ENCODE measurements at places on chromosomes 11 and 22.
A peak's percentile ranks its signal among the peaks of the same experiment; 100 is the strongest.

GRCh38 chr11:61052182-61052972, 49.9 kb upstream of the CD5 start:
- DNase-seq = no peak

DNA sequence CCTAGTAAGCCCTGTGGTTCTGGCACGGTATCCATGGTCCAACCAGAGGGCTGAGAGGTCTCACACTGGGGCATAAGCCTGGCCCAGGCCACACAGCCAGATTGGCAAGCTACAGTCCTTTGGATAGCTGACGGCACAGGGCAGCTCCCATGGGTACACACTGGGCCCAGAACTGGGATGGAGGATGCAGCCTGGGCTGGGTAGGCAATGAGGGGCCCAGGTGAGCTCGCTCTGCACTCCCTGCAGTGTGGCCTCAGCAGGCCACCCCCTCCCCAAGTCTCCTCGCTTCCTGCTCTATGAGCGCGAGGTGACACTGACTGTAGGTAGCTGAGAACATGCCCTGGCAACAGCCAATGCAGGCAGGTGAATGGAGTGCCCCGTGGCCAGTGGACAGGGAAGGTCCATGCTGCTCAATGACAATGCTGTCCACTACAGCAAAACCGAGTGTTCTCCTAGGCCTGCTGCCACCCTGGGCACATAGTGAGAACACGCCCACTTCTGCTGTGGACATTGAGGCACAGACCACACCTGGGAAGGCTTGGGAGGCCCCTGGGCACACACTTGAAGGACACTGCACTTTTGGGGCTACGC, 3.8 kb downstream of the ARVCF start:
- DNase-seq = no peak

DNA sequence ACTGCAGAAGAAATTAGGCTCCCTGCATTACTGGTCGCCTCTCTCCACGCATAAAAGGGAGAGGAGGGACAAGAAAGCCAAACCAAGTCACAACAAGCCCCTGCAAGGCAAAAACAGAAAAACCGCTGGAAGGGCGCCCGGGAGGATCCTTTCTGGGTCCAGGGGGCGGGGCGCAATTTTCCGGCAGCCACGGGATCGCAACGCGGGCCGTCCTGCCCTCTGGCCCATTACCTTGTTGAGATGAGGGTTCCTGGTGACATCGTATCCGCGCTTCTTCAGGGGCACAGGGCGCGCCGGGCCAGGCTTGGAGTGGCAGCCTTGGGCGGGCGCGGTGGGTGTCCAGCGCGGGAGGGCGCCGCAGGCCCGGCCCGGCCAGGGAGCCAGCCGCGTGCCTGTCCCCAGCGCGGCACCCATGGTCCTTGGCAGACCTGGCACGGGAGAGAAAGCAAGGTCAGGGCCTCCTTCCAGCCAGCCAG, 847 bp downstream of the ME3 start:
- no peak for DNase-seq

GRCh38 chr11:17528906-17529843, 15.0 kb downstream of the USH1C start:
- no peak for DNase-seq

DNA sequence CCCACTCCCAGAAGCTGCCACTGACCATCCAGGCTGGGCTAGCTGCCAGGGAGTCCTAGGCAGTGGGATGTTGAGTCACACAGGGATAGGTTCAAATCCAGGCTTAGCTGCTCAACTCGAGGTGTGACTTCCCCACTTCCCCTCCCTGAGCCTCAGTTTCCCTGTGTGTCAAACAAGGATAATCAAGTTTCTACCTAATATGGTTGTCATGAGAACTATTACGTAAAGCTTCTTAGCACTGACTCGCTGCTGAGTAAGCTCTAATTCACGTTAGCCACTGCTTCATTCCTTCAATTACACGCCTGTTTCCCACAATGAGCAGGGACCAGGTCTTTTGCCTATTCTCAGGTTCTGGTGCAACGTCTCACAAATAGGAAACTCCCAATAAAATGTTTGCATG, 67.7 kb downstream of the SEZ6L start:
- DNase-seq = no peak

DNA sequence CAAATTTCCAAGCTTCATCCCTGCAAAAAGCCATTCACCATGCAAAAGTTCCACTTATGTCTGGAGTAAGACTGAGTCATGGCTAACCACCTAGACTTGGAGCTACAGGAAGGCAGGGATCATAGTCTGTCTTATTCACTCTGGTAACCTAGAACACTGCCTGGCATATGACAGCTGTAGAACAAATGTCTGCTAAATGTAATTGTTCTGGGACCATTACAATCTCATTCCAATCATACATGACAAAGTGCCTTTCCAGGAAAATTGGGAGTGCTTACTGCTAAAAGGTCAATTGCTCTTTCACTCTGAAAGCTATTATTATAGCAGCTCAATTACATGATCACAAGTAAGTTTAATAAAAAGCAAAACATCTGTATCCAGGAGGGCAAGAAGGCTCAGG, 99.1 kb upstream of the CHRM4 start:
- no peak for DNase-seq

- DNase-seq = no peak
These were observed 4.9 kb downstream of the TLCD5 start for GRCh38 chr11:120330045-120330444.

GRCh38 chr11:65639623-65640482, 2.0 kb downstream of the SIPA1 start:
- no peak for DNase-seq

DNA sequence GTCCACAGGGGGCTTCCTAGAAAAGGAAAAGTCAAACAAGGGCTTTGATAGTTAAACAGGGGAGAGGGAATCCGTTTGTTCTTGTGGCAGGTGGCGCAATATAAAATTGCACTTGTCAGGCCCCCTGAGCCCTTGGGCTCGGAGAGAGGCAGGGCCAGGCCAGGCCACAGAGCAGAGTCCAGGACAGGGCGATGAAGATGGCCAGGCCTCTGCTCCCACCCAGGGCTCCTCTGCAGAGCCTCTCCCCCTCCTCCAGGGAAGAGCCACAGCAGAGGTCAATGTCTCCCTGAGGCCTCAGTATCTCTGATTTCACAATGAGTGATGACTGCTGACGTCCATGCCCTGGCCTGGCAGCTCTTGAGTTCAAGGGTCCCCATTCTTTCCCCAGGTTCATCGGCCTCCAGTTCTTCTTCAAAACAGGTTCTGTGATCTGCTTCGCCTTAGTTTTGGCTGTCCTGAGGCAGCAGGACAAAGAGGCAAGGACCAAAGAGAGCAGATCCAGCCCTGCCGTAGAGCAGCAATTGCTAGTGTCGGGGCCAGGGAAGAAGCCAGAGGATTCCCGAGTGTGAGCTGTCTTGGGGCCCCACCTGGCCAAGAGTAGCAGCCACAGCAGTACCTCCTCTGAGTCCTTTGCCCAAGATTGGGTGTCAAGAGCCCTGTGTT, 36.4 kb upstream of the TPBGL start:
- DNase-seq = no peak

DNA sequence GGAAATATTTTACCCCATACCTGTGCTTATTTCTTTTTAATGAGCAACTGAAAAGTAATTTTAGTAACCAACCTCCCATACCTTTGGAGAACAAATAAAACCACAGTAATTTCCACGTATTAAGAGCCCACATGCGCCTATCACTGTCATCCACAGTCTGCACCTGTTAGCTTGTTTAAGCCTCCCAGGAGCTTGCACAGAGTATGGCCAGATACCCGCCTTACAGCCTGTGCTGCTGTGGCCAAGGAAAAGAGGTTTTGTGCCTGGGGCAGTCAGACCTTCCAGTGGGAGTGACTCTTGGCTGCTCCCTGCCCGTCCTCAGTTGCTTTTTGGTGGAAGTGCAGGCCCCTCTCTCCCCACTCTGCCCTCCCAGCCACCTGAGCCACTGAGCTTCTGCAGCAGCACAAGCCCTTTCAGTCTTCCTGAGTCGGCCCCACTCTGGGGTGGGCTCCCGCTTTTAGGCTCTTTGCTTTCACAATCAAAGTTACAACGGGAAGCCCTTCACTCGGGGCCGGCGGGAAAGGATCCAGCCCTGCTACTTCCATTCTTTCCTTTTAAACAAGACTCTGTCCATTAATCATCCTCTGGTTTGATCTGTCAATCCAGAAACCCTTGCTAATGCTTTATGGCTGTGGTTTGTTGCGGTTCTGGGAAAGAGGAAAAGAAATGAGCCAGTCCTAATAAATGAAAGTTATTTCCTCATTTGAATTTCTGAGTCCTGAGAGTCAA, 308.8 kb downstream of the TBC1D22A start:
- no peak for DNase-seq

DNA sequence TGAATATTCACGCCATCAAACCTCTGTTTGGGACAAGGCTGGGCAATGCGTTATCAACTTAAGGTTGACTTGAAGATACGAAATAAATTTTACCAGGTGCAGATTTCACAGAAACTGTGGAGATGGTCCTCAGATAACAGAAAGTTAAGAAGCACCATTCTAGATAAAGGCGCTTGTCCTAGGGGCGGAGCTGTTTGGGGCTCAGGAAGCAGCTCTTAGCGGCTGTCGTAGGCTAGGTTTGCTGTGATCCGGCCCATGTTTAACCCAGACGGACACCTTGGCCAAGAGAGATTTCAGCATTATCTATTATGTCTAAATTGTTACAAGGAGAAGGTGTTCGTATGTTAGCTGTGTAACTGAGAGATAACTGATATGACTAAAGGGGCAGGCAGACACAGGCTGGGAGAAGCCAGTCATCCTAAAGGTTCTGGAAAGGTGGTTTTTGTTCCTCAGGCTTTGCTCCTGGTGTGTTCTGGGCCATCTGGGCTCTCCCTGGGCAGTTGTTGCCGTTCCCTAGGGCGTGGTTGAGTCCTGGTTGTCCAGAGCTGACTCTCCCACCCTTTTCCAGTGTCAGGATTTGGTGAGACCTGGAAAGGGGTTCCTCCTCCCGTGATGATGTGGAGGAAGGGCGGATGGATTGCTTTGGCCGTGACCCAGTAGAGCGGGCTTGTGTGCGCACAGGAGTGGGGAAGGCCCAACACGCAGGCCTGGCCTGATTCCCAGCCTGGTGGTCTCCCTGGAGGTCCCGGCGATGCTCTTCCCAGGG, 25.8 kb downstream of the TPCN2 start:
- no peak for DNase-seq

GRCh38 chr11:110293389-110293788, 3.0 kb downstream of the RDX start:
- peak; percentile 9 for DNase-seq

GRCh38 chr11:130070846-130071200, 1.1 kb downstream of the APLP2 start:
- peak; percentile 48 for DNase-seq

DNA sequence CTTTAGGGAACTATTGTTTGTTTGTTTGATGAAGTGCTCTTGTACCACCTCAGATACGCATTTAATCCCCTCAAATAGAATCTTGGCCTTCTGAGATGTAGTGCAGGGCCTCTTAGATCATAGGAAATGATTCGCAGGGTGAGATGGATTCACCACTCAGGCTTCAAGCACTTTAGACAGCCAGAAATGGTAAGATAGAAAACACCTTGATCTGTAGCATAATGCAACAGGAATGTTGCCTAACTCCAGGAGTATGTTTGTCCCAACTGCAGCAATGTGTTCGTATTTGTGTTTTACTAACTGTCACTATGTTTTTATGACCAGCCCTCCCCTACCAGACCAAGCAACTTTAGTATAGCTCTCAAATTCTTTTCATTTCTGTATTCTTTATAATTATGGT, 761.2 kb downstream of the NELL1 start:
- no peak for DNase-seq

- no peak for DNase-seq
These were observed 6.5 kb upstream of the BATF2 start for GRCh38 chr11:65003282-65003681.

DNA sequence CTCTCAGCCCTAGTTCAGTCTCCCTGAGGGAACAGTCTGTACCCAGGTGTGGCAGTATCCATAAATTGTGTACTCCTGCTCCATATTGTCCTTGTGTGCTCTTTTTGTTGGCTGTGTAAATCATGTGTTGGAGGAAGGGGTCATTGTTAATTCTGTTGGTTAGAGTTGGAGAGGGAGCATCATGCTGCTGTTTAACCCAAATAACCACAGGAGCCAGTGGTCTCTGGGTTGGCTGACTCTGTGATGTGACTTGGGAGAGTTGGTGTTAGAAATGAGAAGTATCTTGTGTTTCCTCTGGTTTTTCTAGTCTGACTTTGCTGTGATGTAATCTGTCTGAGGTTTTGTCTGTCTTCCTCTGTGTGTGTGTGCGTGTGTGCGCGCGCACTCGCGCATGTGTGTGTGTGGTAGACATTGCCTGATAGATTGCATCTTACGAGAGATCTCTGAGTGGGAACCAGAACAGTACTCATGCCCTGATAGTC, 30.5 kb downstream of the CTNND1 start:
- no peak for DNase-seq

- DNase-seq = no peak
These were observed 10.2 kb downstream of the CERK start for GRCh38 chr22:46727813-46728364.

DNA sequence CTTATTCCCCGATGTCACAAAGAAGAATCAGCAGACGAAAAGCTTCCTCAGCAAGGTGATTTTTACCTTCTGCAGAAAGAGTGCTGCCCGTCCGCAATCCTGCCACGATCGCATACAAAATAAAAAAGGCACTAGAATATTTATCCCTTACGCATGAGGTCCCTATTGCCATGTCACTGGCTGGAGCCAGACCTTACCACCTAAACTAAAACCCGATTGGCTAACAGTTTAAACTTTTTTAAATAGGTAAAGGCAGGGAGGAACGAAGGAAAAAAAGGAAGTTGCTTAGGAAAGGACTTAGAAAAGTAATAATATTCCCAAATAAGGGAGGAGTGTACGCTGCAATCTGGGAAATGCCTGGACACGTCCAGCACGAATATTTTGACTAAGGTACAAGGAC, 21.2 kb upstream of the ALDH3B2 start:
- no peak for DNase-seq

DNA sequence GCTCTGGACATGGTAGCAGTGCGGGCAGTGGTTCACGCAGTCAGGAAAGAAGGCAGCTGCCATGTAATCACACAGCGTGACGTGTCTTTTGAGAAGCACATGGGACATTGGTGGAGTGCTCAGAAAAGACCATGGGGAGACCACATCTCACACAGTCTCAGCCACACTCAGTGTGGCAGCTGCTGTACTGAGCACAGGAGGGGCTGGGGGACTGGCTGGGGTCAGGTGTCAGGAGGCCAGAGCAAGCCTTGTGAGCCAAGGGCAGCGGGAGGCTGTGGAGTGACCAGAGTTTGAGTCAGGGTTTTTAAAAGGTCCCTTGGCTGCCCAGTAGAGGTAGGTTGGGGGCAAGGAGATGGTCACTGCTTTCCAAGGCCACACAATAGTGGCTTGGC, 18.5 kb downstream of the CLDN5 start:
- DNase-seq = no peak
